ENCODE measurements at places on chromosomes 13 and 19.

DNA sequence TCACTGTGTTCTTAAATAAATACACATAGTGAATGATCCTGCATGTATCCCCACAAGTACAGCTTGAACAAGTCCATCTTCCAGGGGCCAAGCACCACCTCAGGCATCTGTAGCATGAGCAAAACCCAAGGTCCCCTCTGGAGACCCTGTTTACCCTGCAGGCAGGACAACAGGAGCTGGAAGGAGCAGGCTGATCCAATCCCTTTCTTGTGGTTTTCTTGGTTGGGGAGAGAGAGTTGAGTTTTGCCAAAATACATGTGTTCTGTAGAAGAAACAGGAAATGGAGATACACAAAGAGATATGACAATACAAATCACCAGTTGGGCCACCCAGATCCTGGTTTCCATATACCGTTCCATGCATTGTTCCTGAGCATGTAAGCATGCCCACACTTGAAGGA, 92.8 kb downstream of the SHISA2 start:
- no peak for DNase-seq

DNA sequence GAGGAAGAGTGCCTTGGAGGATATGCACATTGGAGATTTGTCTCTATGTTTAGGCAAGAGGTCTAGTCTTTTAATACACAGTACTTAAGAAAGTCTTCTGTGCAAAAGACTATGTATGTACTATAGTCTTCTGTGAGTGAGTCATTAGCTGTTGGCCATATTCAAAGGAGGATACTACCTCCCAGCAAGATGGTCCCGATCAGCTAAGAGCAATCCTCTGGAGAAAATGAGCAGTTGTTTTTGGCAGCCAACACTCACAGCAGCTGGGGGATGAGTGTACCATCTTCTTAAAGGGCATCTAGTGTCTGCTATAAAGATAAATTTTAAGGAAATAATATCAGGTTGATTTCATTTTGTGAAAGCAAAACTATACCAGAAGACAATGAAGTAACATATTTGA, 487.8 kb downstream of the KCTD12 start:
- DNase-seq = no peak

- no peak for DNase-seq
These were observed 319.2 kb upstream of the PCDH9 start for GRCh38 chr13:67549331-67549730.

DNA sequence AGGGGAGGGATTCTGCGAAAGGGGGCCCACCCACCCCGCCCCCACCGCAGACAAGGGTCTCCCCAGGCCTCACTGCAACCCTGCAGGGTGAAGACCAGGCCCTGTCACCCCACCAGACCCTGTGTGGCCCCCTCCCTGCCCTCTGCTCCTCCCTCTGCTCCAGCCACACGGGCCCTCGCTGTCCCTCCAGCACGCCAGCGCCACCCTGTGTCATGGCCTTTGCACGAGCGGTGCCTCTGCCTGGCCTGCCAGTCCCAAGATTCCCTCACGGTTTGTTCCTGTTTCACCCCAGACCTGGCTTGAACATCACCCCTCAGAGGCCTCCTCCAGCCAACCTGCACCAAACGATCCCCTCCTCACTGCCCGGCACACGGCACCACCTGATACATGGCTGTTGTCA, 27.3 kb downstream of the PIP5K1C start:
- no peak for DNase-seq

- no peak for DNase-seq
These were observed 210.2 kb downstream of the KCNRG start for GRCh38 chr13:50225193-50226155.

DNA sequence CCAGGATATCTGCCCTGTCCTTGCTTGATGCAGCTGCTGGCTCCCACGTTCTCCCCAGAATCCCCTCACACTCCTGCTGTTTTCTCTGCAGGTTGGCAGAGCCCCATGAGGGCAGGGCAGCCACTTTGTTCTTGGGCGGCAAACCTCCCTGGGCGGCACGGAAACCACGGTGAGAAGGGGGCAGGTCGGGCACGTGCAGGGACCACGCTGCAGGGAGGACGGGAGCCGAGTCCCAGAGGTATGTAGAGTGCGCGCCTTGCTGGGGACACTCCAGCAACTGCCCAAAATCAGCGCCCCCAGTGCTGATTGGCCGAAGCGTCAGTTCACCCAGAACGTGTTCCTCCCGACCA, 30.3 kb upstream of the MIER2 start:
- DNase-seq = no peak

- no peak for DNase-seq
These were observed 60.5 kb downstream of the MAP4K1 start for GRCh38 chr19:38557205-38557799.

GRCh38 chr19:48053856-48054255, 10.0 kb upstream of the CABP5 start:
- DNase-seq = no peak

Data from liver (tissue), 10 donors.